CD4-positive, alpha-beta T cell treated with Interleukin-4 for 4 hours (primary cell): ENCODE measurements at places on chromosomes 4 and X.

DNA sequence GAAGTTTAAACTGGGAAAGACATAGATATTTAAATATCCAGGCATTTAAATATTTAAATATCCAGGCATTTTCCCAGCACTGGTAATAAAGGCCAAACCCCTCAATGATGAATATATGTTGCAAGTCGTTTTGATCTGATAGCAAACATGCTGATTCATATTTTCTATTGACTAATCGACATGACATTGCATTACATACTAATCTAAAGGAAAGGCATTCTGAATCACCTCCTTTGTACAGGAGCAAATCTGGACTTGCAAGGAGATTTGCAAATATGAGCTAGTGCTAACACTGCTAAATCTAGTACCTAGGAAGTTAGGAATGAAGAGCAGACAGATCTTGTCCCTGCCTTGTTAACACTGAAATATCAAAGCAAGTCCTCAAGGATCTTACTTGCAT, 207.3 kb downstream of the SLC7A11 start:
- no peak for DNase-seq

- DNase-seq: no peak
These were observed 592.5 kb upstream of the GRIA3 start for GRCh38 chrX:122591546-122591945.

DNA sequence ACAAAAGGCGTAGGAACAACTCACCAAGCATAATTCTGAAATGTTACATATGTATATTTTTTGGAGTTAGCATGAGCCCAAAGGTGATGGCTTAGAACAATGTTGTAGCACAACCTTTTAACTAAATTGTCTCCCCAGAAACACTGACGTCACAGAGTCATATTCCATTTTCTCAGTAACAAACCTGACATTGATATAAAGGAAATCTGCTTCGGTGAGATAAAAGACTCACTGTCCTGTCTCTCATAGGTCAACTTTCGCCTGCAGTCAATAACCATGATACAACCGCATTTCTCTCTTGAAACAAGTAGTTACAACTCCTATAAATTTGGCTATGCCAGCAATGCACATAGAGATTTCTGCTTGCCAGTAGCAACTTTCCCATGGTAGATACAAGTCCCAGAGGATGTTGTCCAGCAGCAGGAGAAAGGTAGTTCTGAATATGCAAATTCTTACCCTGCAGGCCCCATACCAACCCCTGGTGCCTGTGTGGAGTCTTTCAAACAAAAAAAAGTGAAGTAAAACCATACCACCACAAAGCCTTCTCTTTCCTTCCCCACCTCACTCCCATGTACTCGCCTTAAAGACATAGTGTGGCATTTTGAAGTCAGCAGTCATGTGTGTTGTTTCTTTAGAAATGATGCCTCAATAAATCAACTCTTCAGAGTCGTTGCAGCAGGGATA, 47.9 kb downstream of the MTM1 start:
- no peak for DNase-seq

GRCh38 chrX:129239371-129239770, 283.9 kb downstream of the SMARCA1 start:
- DNase-seq: no peak

DNA sequence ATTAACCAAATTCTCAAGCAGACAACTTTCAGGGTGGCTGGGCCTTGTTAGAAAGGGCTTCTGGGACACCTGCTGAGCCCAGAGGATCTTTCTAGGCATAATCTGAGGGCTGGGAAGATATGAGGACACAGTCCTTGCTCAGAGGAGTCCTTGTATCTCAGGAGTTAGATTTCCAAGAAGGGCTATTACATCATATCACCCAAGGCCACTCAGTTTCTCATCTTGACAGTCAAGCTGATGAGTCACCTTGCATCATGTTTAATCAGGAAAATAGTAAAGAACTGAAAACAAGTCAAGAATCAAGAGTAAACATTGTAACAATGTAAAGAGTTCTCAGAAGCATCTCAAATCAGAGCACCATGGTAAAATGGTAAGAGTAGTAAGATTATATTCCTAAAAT, 4.0 kb downstream of the PCYT1B start:
- no peak for DNase-seq

DNA sequence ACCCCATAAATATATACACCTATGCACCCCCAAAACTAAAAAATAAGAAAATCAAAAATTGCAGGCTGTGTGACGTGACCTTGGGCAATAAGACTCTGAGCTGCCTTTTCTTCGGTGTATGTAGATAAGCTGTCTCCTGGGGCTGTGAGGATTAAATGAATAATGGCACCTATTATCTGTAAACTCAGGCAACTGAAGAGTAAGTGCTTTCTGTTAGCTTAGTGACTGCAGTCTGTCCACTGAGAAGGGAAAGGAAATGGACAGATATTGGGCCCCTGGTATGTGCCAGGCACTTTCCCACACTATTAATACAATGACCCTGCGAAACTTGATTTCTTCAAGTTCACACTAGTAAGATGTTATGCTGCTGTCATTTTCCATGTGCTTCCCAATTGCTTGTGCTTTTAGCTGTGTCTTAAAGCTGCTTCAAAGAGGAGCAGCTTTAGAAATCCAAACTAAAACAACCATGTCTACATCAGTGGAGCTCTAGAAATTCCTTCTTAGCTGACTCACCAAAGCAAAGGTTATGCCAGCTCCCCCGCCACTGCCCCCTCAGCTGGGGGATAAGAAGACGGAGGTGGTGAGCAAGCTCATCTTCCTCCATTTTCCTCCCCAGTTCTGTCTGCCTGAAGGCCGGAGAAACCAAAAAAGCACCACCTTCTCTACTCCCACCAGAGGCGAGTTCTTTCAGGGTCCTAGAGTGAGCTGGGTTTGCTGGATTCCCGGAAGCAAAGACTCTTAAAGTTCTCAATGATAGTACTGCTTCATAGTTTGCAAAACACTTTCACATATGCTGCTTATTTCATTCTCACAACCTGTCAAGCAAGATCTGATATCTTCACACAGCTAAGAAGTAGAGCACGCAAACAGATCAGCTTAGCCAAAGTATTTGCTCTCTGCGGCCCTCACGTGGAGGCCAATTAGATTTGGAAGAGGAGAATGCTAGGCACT, 8.8 kb upstream of the DGAT2L6 start:
- DNase-seq: no peak

DNA sequence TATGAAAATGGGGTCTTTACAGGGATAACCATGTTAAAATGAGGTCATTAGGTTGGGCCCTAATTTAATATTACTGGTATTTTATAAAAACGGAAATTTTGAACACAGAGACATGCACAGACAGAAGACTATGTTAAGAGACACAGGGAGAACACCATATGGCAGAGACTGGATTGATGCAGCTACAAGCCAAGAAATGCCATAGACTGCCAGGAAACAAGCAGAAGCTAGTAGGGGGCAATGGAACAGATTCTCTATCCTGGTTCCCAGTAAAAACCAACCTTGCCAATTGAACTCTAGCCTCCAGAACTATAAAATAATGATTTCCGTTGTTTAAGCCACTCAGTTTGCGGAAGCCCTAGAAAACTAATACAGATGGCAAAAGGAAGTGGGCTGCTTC, 6.6 kb upstream of the GUF1 start:
- DNase-seq: no peak

GRCh38 chr4:15792974-15793373, 14.8 kb downstream of the CD38 start:
- DNase-seq: no peak

- DNase-seq: peak; percentile 27
These were observed 39.0 kb downstream of the STX18 start for GRCh38 chr4:4502694-4503311.

- DNase-seq: no peak
These were observed 133.0 kb upstream of the C1QTNF7 start for GRCh38 chr4:15294832-15295231.

- DNase-seq: no peak
These were observed 301.8 kb upstream of the CTSO start for GRCh38 chr4:156255230-156256007.

- no peak for DNase-seq
These were observed 95.9 kb downstream of the WDFY3 start for GRCh38 chr4:84870398-84871163.

DNA sequence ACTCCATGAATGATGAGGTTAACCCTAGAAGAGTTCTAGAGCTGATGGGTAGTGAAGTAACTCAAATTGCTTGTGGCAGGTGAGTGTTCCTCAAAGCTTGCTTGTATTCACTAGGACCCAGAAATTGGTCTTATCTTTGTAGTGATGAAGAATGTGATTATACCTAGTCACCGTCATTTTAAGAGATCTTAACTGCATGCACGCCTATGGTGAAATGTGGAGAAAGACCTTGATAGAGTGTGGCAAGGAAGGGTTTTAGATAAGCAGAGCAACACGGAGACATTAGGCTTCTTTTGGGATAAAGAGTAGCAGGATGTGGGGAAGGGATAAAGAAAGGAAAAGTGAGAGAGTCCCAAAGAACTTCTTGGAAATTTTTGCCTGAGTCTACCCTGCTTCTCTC, 42.4 kb downstream of the NAP1L5 start:
- no peak for DNase-seq

DNA sequence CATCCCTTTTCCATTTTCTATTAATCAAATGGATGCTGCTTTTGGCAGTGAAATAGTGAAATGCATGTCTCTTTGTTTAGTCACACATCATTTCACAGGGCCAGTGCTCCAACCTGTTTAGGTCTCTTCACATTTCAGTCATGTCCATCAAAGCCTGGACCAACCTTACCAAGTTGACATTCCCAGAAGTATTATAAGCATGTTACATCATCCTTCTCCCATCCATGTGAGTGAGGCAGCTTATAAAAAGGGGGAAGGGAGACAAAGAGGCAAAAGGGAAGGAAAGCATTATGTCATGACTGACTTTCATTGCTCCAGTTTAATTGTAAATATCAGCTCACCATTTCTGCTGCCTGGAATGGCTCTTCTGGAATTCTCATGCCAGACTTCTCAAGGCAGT, 94.4 kb downstream of the NWD2 start:
- no peak for DNase-seq

DNA sequence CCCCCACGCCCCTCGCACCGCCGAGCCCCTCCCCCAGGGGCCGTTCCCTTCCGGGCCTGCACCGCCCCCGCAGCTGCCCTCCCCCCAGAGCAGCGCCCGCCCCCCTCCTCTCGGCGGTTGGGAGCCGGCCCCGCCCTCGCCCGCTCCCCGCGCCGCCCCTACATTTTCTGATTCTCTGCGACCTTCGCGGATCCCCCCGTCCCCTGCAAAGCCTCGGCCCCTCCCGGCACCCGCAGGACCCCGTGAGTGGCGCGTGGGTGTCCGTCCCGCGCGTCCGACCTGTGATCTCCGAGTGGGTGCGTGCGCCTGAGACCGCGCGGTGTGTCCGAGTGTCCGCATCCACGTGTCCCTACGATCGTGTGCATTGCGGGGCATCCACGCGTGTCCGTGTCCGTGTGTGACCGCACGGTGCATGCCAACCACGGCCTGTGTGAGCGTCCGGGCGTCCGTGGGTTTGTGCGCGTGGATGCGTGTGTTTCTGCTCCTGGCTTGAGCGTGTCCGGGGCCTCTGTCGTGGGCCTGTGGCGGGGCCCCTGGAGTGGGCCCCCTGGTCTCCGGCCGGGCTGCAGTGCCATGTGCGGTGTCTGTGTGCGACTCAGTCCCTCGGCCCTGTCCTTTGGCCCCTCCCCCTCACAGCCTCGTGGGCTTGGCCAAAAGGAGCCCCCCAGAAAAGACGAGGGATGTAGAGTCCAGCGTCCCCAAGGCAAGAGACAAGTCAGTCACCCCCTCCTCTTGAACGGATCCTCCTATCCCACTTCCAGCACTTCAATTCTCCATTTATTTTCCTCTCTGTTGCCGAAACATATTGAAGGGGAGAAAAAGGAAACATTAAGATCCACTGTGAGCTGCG, 8.8 kb upstream of the NKX1-1 start:
- no peak for DNase-seq

GRCh38 chr4:97374526-97374925, 768.8 kb downstream of the STPG2 start:
- no peak for DNase-seq

DNA sequence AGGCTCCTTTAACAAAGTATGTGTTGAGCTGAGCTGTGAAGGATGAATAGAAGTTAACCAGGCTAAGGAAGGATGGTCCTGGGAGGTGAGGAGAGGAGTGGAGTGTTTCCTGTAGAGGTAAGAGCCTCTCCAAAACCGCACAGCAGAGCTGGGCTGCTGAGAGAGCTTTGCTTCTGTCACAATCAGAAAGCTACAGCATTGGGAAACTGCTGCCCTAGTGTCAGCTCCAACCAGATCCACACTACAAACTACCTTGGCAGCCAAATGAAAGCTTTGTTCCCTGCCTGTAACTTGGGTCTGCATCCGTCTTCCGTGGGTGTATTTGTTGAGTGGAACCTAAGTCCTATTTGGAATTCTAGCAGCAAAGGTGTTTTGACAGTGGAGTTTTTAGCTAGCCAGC, 91.8 kb downstream of the REPS2 start:
- DNase-seq: no peak

- DNase-seq: no peak
These were observed 91.2 kb upstream of the SORBS2 start for GRCh38 chr4:185903205-185903604.

- no peak for DNase-seq
These were observed 188.3 kb downstream of the SH3BGRL start for GRCh38 chrX:81390237-81390636.

- no peak for DNase-seq
These were observed 39.9 kb downstream of the MSX1 start for GRCh38 chr4:4899202-4899925.

- no peak for DNase-seq
These were observed 57.5 kb downstream of the FAM13A start for GRCh38 chr4:88999392-88999930.

DNA sequence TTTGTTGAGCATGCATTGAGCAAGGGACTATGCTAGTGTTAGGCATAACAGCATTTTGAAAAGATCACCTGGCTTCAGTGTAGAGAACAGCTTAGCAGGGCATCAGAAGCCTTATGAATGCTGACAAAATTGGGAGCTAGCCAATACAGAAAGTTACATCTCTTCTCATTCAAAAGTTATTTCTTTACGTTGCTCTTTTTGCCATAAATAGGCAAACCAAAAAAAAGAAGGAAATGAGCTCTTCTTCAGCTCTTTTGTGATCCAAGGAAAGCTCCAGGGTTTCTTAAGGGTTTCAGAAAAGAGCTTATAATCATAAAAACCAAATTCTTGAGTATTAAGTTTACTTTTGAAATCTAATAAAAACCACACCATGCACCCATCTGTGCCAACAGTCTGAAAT, 35.2 kb upstream of the LNX1 start:
- no peak for DNase-seq

DNA sequence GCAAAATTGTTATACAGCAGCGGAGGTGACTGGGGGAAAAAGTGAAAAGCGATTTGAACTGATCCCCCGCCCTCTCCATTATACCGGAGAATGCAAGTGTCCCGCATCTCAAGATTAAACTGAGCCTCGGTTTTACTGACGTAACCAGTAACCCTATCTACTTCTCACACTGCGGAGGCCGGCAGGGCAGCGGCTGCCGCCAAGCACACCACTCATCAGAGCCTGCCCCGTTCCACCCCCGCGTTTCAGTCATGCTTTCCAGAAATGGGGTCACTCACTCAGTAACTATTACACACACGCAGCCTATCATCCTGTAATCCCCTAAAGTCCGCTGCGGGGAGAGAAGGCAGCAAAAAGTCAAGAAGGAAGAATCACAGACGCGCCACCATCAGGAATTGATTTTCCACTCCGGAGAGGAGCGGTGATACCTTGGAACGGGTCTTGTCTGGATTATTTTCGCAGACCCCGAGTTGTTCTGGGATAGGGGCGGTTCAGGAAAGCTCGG, 1.4 kb downstream of the RPS6KA3 start:
- DNase-seq: peak; percentile 52

- DNase-seq: no peak
These were observed 43.7 kb upstream of the MAPK10 start for GRCh38 chr4:86403575-86403974.
